ENCODE measurements at places on chromosomes 4 and X. TPM values are rescaled to one million over a fixed set of nuclear protein-coding genes. Genes with fewer than 3 reads are reported as not detected.

The RAB33B gene
- 7.9 TPM for total RNA-seq

GRCh38 chr4:106541253-106541652, 172.7 kb upstream of the GIMD1 start:
- DNase-seq, result no peak

- peak; percentile 53 for DNase-seq
These were observed 59.3 kb downstream of the PSAPL1 start for GRCh38 chr4:7375427-7375826.

The GTPBP6 gene
- 42.5 TPM for total RNA-seq

The INTS6L gene
- total RNA-seq, result 11.0 TPM

GRCh38 chrX:9671998-9672397, 93.6 kb downstream of the GPR143 start:
- no peak for DNase-seq

The FAM9C gene
- total RNA-seq, result not detected

The DMRTC1 gene
- not detected for total RNA-seq

The KDR gene
- 62.5 TPM for total RNA-seq

GRCh38 chr4:38837849-38838248, 18.8 kb downstream of the TLR6 start:
- no peak for DNase-seq

GRCh38 chr4:8539661-8540060, 40.5 kb upstream of the GPR78 start:
- no peak for DNase-seq

DNA sequence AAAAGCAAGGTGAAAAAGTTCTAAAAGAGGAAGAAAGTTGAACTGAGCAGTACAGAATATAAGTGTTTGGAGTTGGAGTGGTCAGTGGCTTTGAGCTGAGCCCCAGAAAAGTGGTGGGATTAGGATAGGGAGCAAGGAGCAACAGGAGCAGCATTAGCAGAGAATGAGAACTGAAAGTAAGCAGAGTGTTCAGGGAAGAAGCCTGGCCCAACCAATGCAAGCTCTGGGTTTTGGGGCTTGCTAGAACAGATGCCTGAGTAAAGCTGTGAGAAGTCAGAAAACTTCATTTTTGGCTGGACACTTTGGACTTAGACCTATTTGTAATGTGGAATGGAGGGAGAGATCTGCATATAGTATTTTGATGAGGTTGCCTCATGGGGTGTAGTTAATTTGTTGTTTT, 17.8 kb downstream of the JADE1 start:
- DNase-seq, result no peak

GRCh38 chr4:121728798-121729226, 32.0 kb upstream of the ANXA5 start:
- DNase-seq, result no peak

The RIBC1 gene
- total RNA-seq, result 3.1 TPM

GRCh38 chr4:105543881-105544280, 8.5 kb upstream of the ARHGEF38 start:
- DNase-seq, result no peak

The TLR6 gene
- total RNA-seq, result 2.0 TPM

The GAGE12H gene
- total RNA-seq, result not detected

The ABLIM2 gene
- total RNA-seq, result 9.2 TPM

DNA sequence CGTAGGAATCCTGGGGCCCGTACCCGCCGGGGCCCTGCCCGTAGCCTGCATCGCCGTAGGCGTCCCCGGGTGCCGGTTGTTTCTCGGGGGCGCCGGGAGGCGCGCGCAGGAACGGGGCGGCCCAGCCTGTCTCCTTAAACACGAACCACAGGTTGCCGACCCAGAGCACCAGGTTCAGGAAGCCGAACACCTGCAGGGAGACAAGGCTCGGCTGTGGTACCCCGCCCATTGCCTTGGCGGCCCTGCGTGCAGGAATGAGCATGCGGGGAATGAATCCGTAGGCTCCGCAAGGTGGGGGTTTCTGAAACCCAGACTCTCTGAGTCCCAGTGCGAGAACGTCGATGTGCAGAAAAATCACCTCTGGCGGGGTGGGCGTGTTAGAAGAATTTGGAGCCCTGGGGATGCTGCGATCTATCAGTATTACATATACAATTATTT, 5.4 kb upstream of the PRICKLE3 start:
- DNase-seq, result no peak

GRCh38 chr4:38306482-38307071, 346.4 kb downstream of the PTTG2 start:
- DNase-seq, result no peak

- peak; percentile 91 for DNase-seq
These were observed at the start of gene CFAP299 for GRCh38 chr4:80335554-80336358. TSS of gene CFAP299 (plus strand) at chr4:80335730.

DNA sequence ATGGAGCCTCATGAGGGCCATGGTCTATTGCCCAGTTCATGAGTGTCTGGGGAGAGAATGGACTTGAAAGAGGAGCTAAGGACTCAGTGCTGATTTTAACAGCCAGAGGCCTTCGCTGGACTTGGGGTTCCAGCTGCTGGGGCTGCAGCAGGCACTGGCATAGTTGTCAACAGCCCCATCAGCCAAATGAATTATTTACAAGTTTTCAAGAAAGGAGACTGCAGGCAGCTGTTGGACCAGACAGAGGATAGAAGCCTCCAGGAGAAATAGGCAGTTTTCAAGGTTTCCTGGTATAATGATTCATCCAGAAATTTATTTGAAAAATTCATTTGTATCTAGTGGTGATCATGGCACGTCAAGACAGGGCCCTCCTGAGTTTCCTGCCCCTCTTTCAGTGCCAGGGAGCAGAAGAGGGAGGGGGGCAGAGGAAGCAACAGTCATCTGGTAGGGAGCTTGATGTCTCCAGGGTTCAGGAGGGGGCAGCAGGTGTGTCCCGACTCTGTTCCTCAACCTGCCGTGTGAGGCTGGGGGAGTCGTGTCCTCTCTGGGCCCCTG, 63.1 kb upstream of the GPR78 start:
- no peak for DNase-seq

DNA sequence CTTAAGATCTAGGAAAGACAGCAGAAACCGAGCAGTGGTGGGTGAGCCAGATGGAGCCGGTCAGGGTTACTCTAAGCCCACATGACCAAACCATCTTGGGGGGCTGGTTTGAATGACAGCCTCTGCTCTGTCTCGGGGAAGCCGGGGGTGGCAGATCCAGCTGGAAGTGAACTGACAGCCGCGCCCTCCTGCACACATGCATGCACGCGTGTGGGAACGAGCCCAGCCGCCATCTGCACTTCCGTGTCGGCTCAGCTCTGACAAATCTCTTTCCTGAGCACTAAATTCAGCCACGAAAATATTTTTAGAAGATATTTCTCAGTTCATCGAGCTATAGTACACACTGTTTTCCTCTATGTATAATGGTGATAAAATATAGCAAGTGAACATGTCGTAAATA, 115.5 kb downstream of the DCTD start:
- no peak for DNase-seq

- no peak for DNase-seq
These were observed 12.4 kb upstream of the PJA1 start for GRCh38 chrX:69177511-69178162.

- no peak for DNase-seq
These were observed 70.5 kb downstream of the CBLL2 start for GRCh38 chrX:22343192-22343591.

GRCh38 chr4:75630937-75631329, 605 bp upstream of the CDKL2 start:
- peak; percentile 16 for DNase-seq

- no peak for DNase-seq
These were observed 116.1 kb upstream of the ARHGAP24 start for GRCh38 chr4:85358831-85359230.

- no peak for DNase-seq
These were observed 482.8 kb upstream of the HTR2C start for GRCh38 chrX:114101081-114101480.

DNA sequence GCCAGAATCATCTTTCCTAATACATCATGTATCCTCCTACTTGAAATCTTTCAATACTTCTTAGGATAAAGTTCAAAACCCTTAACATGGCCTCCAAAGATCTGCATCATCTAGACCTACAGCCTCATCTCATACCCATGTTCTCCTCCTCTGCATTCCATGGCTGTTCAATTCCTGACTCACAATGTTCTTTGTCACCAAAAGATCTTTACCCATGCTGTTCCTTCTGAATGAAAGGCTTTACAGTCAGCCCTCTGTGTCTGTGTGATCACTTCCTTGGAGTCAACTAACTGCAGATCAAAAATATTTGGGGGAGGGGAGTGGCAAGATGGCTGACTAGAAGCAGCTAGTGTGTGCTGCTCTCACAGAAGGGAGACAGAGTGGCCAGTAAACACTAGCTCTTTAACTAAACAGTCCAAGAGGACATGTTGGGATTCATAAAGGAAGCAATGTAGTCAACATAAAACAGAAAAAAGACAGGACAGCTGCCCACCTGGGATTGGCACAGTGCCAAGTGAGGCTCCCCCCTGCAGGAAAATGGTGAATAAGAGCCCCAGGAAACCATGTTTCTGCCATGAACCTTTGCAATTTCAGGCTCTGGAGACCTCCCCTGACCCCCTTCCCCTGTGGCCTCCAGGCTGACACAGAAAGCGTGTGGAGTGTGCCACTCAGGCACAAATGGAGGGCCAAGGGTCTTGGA, 31.9 kb downstream of the CBR4 start:
- DNase-seq, result no peak

All from thyroid gland (tissue), 4 donors.